NCI-H2081 treated with DMSO at 0.1 percent for 48 hours (cell line): ENCODE measurements at places on chromosomes 16 and 17.

- DNase-seq, result no peak
These were observed 40.7 kb downstream of the DNAJA2 start for GRCh38 chr16:46932802-46933201.

- no peak for DNase-seq
These were observed 6.2 kb upstream of the SLC25A19 start for GRCh38 chr17:75295201-75296158.

- DNase-seq, result no peak
These were observed 4.2 kb downstream of the MYH13 start for GRCh38 chr17:10368561-10368960.

DNA sequence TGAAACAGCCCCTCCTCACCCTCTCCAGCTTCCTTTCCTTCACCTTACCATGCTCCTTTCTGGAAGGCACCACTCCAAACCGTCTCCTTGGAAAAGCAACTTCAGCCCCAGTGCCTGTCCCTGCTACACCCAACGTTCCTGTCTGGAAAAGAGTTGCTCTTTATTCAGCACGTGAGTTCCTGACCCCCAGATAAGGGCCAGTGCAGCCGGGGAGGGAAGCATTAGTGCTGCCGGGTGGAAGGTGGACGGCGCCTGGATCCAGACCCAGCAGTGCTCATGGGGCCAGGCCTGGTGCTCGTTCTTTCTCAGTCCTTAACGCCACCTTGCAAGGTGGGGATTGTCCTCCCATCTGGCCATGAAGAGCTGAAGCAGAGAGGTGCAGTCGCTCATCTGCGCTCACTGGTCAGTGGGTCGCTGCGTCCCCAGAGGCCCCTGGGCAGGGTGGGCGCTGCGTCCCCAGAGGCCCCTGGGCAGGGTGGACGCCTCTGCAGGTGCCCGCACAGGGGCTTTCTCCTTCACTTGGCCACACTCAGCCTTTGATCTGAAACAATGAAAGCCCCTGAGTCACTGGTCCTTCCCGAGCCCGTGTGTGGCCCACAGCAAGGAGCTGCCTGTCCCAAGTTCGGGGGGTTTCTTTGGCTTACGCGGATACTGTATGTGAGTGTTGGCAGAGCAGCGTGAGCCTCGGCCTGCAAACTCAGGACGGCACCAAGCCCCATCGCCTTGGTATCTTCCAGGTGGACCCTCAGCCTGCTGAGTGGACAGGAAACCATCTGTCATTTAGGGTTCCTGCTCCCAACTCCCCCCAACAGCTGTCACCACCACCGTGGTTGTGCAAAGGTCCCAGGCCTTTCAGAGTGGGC lies 117.1 kb downstream of the SEC14L1 start:
- DNase-seq, result no peak

DNA sequence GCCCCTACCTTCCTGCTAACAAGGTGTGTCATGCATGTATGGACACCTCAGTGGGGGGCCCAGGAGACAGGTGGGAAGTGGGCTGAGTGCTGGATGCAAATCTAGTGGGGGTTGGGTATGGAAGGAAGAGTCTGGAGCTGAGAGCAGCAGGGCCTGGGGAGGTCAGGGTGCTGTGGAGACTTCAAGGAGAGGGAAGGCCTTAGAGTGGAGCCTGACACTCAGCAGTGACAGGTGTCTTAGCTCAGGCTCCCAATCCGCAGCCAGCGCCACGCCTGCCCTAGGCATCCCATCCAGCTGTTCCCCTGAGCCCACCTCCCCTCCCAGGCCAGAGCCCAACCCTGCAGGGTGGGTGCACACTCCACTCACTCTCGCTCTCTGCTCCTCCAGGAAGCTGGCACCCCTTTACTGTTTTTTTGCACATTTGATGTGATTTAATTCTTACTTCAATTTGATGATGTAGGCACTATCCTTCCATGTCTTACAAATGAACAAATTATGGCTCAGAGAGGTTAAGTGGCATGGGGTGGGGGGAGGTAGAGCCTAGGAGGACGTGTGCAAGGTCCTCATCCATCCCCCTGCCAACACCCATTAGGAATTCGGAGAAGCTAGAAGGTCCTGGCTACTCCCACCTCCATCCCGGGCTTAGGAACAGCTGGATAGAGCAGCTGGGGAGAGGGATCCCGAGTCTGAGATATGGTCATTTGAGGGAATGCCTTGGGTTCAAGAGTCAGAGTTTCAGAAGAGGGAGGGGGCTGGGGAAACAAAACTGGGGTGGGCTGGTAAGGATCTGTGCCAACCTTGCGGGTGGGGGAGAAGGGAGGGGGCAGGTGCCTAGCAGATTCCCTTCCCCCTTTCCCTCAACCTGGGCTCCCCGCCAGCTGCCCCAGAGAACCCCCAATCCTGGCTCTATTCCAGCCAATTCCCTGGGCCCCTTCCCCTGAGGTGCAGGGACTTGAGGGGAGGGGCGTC lies 2.1 kb downstream of the FAM171A2 start:
- DNase-seq, result no peak

- DNase-seq, result no peak
These were observed 17.3 kb downstream of the LLGL2 start for GRCh38 chr17:75542728-75543336.

DNA sequence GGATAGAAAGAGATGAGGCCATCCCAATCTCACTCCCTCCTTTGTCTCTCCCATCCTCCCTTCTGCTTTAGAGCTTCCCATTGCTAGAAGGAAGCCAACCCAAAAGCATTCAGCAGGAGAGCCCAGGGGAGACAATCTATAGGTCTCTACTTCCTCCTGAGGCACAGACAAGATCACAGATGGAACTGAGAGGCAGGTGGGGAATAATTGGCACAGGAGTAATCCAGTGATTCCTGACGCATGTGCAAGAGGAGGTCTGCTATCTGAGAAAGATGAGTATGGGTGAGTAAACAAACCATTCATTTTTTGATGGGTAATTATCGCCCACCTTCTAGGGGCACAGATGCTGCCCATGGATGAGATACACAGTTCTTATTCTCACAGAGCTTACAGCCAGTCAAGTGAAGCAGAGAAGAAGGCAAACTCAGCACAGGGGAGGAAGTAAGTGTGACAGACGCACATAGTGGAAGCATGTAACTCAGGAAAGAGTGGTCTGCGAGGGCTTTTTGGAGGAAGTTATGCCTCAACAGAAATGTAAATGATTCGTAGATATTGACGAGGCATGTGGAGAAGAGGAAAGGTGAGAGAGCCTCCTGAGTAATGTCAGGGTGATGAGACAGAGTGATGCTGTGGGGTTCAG lies 88.9 kb upstream of the HLF start:
- no peak for DNase-seq

- no peak for DNase-seq
These were observed 890 bp upstream of the CLDN7 start for GRCh38 chr17:7262935-7263800.

GRCh38 chr17:2262135-2262587 lies 41.4 kb downstream of the SMG6 start:
- no peak for DNase-seq

GRCh38 chr17:8909586-8910270 lies 42.3 kb upstream of the PIK3R6 start:
- DNase-seq, result no peak

- no peak for DNase-seq
These were observed 970 bp upstream of the DYNC1LI2 start for GRCh38 chr16:66752379-66752778.

GRCh38 chr16:84930298-84931106 lies 80.8 kb downstream of the ZDHHC7 start:
- no peak for DNase-seq

DNA sequence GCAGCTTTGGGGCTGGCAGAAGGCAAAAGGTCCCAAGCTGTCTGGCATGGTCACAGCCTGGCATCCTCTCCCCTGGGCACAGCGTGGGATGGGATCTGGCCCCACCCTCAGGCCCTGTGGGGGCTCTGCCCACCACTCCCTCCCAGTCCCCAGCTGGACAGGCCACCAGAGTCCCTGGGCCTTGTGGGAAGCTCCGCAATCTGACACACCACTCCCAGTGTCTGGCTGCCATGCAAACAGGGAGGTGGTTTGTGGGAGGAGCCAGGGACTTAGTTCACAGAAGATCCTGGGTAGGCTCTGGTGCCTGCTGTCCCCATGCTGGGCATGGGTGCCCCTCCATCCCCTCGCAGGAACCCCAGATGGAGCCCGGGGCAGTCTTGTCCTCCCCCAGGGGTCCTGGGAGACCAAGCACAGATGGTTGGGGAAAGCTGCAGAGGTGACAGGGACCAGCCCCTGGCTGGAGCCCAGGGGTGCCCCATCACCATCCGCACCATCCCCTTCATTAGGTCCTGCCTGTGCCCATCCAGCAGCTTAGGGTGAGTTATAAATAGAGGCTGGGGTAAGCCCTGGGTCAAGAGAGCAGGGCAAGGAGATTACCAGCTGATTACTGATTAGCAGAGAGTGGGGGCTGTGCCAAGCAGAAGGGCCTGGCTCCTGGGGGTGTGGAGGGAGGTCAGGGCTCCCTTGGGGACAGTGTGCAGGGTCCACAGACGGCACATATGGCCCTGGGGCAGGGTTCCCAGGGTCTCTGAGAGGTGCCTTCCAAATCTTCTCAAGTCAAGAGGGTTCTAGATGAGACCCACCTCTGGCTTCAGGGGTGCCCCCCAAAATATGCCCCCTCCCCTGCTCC lies 6.2 kb downstream of the FSCN2 start:
- no peak for DNase-seq

- no peak for DNase-seq
These were observed 114.5 kb upstream of the MAF start for GRCh38 chr16:79715061-79715460.

GRCh38 chr16:8972843-8973586 lies 9.3 kb upstream of the USP7 start:
- no peak for DNase-seq

- DNase-seq, result no peak
These were observed 528 bp downstream of the HAGHL start for GRCh38 chr16:727291-727977.

DNA sequence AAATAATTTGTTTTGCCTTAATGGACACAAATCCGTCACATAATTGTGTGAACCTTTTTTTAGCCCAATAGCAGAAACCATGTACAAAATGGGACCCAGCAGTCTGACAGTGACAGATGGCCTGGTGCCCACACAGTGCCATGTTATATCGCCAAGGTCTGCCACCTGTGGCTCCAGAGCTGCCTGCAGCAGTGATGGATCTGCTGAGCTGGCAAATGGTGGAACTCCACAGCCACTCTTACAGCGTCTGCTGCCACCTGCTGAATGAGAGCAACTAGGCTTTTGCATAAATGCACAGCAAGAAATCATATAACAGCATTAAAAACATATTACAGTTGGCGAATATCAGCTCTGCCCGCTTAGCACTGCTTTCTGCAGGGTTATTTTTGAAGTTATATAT lies 59.4 kb downstream of the NUP93 start:
- DNase-seq, result no peak

- no peak for DNase-seq
These were observed 254.0 kb downstream of the SHISA9 start for GRCh38 chr16:13155377-13155776.

DNA sequence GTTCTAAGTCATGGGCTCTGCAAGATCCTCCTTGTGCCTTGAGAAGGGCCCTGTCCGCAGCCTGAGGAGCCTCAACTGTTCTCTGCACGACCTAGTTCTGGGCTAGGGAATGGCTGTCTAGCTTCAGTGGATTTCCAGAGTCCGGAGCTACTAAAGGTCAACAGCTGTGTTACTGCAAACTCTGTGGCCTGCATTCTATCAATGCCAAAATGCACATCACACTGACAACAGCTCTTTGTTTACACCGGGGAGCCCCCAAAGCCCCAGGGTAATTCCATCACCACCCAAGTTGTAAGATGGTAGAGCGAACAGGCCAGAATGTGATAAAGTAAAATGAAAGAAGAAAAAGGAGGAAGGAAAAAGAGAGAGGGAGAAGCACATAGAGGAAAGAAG lies 610.2 kb downstream of the MAF start:
- no peak for DNase-seq

DNA sequence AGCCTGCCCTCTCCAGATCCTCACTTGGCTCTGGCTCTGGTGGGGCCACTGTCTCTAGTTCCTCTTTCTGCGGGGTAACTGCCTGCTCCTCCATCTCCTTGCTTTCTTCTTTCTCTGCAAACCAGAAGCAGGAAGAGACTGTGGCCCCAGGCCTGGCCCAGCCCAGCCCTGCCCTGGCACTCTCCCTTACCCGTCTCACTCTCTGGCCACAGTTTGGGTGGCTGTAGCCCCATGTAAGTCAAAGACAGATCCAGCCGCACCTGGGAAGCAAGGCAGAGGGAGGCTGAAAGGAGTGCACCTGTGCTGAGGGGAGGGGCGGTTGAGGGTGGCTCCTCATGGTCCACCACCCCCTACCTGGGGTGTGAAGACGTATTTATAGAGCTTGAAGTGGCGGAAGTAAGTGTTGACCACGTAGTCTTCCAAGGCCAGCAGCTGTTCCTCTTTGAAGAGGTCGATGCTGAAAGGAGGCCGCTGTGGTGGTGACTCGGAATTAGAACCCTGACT lies 2.8 kb downstream of the CFAP119 start:
- DNase-seq, result no peak

- no peak for DNase-seq
These were observed 9.0 kb upstream of the TBC1D3B start for GRCh38 chr17:36185416-36185815.

GRCh38 chr16:1526608-1527555 lies 6.6 kb upstream of the TMEM204 start:
- DNase-seq, result no peak

DNA sequence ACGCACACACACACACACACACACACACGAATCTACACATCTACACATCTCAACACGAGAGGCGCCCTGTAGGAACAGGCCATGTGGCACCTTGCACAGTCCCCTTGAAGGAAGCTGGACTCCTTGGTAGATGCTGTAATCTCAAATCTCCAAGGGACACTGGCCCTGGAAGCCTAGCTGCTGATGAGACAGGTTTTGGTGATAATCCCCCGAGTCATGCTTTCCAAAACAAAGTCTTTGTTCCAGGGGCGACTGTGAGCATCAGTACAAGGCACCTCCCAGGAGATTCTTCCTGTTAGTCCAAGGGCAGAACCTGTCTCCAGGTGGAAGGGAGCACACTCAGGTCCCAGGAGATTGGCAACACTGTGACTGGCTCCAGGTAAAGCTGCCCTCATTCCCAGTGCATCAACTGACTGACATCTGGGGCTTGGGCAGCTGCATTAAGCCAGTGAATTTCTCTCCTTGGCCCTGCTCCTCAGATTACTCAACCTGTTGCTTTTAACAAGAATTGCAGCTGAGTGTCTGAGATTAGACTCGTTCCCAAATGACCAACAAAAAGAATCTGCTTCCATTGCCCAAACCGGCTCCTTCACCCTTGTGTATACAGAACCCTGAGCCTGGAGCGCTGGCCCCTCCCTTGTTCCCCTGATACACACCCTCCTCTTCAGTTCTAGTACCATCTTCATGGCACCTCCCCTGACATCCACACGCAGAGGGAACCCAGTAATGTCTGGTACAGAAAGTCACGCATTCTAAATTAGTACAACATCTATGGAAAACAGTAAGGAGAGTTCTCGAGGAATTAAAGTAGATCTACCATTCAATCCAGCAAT lies 13.9 kb upstream of the TNRC6C start:
- DNase-seq, result no peak
